Activated CD4-positive, alpha-beta T cell treated with anti-CD3 and anti-CD28 coated beads for 1 hour (primary cell): ENCODE measurements at places on chromosomes 5 and 9.

DNA sequence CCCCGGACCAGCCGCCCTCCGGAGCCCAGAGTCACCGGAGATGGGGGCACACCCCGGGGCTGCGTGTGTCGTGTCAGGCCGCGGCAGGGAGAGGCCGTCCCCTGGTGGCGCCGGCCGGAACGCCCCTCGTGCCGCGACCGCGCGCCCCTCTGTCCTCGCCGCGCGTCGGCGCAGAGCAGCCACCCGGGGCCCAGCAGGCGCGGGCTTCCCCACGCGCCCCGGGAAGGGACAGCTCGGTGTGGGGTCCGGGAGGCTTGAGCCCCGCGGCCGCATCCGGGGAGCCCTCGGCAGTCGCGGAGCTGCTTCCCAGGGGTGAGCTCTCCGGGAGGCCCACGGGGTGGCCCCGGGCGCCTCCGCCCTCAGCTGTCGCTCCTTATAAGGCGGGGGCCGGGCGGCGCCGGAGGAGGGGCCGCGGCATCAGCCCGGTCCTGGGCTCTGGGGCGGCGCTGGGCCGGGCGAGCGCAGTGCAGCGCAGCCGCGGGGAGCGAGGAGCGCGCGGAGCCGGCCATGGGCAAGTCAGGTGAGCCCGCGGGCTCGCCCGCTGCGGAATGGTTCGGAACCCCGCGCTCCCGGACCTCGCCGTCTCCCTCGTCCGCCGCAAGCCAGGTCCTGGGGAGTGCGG is at the start of gene GLIPR2:
TSS of gene GLIPR2 (plus strand) at position 462 of the 622 bp plus-strand sequence. CDS start at position 508, 46 bp downstream.
- peak; percentile 68 for DNase-seq

GRCh38 chr5:157219491-157220271 is 39.0 kb downstream of the ITK start:
- DNase-seq = no peak

GRCh38 chr9:123216251-123216797 is 52.1 kb downstream of the STRBP start:
- DNase-seq = no peak

- DNase-seq = no peak
These were observed 2.1 kb downstream of the LECT2 start for GRCh38 chr5:135952683-135953082.

- DNase-seq = no peak
These were observed 60.1 kb downstream of the KCTD16 start for GRCh38 chr5:144230806-144231205.

DNA sequence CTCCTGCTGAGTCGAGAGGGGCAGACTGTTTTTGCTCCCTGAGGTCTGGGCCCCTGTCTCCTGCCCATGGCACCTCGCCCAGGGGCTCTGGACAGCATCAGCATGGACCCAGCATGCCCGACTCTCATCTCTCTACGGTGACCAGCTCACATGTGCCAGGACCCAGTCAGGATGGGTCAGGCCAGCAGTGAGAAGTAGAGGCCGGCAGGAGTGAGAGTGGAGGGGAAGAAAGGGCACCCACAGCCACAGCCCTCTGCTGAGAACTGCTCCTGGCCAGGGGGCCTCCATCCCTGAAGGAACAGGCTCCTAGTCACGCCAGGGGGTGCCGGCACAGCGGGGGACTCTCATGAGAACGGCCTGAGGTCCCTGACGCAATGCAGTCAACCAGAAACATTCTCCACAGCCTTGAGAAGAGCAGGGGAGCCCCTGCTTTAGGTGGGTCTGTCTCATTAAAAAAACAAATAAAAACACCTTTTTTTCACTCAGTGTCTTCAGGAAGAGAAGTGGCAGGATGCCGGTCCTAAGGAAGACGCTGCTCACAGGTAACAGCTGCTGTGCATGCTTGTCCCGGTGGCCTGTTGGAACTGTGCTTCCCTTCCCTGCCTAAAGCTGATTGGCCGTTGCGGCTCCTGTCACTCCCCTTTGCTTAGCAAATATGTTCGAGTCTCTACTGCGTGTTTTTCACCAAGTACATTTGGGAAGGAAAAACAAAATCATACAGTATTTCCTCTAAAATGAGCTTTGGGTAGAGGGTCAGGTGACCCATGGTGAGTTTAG is 85.7 kb upstream of the FBXW11 start:
- no peak for DNase-seq
